ENCODE measurements at places on chromosomes 6 and 20.
A peak's percentile ranks its signal among the peaks of the same experiment; 100 is the strongest.

- DNase-seq = no peak
These were observed 4.9 kb downstream of the TRIB3 start for GRCh38 chr20:385448-385847.

DNA sequence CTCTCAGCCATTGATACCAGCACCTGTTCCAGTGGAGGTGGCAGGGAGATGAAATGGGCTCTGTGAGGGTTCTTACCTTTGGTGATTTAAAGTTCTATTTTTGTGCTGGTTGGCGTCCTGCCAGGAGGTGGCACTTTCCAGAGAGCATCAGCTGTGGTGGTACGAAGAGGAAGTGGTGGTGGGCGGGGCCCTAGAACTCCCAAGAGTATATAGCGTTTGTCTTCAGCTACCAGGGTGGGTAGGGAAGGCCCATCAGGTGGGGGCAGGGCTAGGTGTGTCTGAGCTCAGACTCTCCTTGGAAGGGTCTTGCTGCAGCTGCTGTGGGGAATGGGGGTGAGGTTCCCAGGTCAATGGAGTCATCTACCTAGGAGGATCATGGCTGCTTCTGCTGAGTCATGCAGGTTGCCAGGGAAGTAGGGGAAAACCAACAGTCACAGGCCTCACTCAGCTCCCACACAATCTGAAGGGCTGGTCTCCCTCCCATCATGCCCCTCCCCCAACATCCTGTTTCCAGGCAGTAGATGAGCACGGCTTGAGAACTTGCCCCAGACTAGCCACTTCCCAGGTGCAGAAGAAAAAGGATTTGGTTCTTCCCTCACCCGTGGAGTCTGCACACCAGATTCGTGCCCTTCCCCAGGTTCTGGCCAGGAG is 46.6 kb downstream of the MOXD1 start:
- peak; percentile 32 for DNase-seq

DNA sequence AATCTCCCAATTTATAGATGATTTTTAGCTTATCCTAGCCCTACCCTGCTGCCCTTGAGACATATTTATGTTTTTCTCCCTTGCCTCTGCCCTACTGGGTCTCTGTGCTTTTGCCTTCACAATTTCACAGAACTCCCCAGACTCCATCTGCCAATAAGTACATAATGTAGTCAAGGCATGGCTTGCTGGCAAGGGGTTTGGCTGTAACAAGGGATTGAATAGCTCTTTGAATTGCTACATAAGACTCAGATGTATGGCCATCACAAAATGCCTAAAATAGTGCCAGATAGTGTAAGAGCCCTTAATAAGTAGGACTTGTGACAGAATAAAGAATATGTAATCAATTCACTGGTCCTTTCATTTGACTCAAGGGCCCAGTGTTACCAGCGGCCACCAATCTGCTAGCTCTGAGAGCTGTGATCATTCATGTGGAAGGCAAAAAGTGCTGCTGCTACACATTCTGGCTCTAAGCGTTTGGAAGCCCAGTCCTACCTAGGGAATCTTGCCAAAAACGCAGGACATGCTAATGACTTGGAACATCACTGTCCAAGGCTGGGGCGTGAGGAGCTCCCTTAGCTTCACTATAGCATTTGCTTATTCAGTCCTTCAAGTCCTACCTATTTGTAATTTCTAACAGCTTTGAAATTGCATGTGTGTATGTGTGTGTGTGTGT is 20.5 kb downstream of the CLVS2 start:
- no peak for DNase-seq

DNA sequence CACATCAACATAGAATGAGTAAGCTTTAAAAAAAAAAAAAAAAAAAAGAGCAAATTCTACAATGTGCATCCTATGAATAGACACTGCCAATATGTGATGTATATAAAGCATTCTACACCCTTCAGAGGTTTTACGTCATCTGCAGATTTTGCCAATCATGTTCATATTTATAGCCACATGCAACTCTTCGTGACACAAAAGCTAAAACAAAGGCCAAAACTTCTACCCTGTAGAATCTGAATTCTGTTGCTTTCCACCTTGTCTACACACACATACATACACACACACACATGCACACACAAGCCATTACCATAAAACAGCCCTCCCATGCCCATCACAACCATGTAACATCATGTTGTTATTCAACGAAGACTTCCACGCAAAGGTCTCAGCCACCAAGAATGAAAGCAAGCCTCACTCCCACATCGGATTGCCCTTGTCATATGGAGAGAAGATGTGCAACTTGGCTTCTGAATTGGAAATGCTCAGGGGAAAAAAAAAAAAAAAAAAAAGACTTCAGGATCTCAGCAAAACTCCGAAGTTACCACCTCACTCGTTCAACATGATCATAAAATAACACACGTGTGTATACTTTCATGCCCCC is 479.4 kb upstream of the JARID2 start:
- DNase-seq = no peak

DNA sequence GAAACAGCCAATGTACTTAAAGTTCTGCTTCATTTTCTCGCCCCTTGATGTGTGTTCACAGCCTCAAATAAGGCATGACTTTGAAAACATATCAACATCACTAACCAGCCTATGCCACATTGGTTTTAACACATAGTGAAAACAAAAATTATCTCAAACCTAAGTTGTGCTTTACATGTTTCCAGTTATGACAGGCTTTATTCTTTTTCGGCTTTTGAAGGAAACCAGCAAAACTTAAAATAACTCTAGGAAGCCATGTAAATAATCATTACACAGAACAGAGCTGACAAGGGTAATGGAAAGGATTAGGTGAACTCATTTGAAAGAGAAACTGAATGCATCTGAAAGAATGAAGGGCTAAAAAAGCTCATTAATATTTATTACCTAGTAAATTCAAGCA is 42.1 kb downstream of the BMP5 start:
- no peak for DNase-seq

Data from stimulated activated CD4-positive, alpha-beta T cell treated with anti-CD3 and anti-CD28 coated beads, Interleukin-2, amount 100 ng/mL, for 24 hours (primary cell).